ENCODE measurements at places on chromosomes 5 and 9. TPM values are rescaled to one million over a fixed set of nuclear protein-coding genes. Genes with fewer than 3 reads are reported as not detected.
A peak's percentile ranks its signal among the peaks of the same experiment; 100 is the strongest.

SLC9A3 gene
- total RNA-seq: 0.75 TPM

UNC5A gene
- 5.3 TPM for total RNA-seq

EXOSC3 gene
- 81.0 TPM for total RNA-seq

CYLC2 gene
- not detected for total RNA-seq

GARNL3 gene
- total RNA-seq: 8.8 TPM

GRCh38 chr5:76529464-76530344, 93.5 kb downstream of the F2RL2 start:
- H3K27me3 ChIP-seq: no peaks in the 10 kb centered on the region
- H3K36me3 ChIP-seq: peaks cover 4% of the 10 kb centered on the region
- peaks cover 14% of the 10 kb centered on the region for H3K4me1 ChIP-seq
- no peak for DNase-seq

- no peak overlapping the region for H3K27ac ChIP-seq
- H3K4me1 ChIP-seq: peaks cover 9% of the 10 kb centered on the region
- no peaks in the 10 kb centered on the region for H3K27me3 ChIP-seq
- no peaks in the 10 kb centered on the region for H3K36me3 ChIP-seq
- no peak for DNase-seq
Observed at GRCh38 chr9:37197158-37198038, 77.0 kb downstream of the ZCCHC7 start.

- no peak overlapping the region for H3K4me3 ChIP-seq
- H3K27ac ChIP-seq: no peak overlapping the region
- peak; percentile 9 for DNase-seq
- H3K4me1 ChIP-seq: no peaks in the 10 kb centered on the region
Observed at GRCh38 chr5:171714851-171715250, 70.8 kb upstream of the SMIM23 start.

- no peak for DNase-seq
- H3K36me3 ChIP-seq: no peaks in the 10 kb centered on the region
- no peaks in the 10 kb centered on the region for H3K4me1 ChIP-seq
Observed at GRCh38 chr5:53970475-53970874, 339.9 kb downstream of the ARL15 start.

DNA sequence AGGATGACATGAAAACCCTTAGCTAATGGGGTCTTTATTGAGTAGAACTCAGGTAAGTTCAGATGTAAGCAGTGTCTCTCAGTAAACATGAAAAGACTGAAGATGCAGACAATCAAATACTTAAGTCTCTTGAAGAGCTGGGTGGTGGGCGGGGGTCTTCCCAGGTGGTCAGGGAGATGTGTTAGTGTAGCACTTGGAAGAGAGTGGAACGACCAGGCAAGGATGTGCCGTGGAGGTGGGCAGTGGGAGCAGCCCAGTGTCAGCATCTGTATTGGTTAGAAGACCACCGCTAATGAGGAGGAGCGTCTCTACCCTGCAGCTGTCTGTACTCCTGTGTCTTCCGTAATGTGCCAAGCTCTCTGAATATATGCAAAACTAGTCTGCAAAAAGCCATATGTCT, 4.4 kb downstream of the S1PR3 start:
- DNase-seq: no peak
- no peaks in the 10 kb centered on the region for H3K4me1 ChIP-seq
- peaks cover 5% of the 10 kb centered on the region for H3K36me3 ChIP-seq
- H3K27ac ChIP-seq: no peak overlapping the region
- no peaks in the 10 kb centered on the region for H3K27me3 ChIP-seq
- H3K4me3 ChIP-seq: no peak overlapping the region

DNA sequence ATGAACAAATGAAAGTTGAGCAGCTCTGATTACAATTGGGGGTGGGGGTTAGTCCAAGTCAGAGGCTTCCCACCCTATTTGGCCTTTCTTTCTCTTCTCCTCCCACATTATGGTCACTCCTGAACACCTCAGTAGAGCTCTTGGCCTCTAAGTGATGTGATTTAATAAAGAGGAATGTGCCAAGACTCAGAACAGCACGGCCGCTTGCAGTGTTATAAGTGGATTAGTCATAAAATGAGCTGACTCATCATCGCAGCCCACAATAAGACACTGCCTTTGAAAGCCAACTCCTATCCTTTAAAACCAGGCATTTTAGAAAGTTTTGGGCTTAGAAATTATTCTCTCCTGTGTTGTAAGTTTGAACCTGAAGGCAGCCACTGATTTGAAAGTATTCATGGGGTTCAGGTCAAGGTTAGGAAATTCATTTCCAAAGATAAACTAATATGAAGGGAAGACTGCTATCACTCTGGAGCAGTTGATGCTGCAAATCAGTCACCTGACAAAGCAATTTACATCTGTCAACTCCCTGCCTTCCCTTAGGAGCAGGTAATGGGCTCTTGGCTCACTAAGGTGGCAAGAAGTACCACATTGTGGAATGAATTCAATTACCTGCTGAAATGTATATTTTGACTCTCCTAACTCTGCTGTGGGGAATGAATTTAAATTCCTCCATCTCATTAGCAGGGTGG, 283.6 kb upstream of the NMUR2 start:
- no peak overlapping the region for H3K4me3 ChIP-seq
- no peak overlapping the region for H3K27ac ChIP-seq
- H3K27me3 ChIP-seq: no peaks in the 10 kb centered on the region
- H3K36me3 ChIP-seq: peaks cover 12% of the 10 kb centered on the region

DNA sequence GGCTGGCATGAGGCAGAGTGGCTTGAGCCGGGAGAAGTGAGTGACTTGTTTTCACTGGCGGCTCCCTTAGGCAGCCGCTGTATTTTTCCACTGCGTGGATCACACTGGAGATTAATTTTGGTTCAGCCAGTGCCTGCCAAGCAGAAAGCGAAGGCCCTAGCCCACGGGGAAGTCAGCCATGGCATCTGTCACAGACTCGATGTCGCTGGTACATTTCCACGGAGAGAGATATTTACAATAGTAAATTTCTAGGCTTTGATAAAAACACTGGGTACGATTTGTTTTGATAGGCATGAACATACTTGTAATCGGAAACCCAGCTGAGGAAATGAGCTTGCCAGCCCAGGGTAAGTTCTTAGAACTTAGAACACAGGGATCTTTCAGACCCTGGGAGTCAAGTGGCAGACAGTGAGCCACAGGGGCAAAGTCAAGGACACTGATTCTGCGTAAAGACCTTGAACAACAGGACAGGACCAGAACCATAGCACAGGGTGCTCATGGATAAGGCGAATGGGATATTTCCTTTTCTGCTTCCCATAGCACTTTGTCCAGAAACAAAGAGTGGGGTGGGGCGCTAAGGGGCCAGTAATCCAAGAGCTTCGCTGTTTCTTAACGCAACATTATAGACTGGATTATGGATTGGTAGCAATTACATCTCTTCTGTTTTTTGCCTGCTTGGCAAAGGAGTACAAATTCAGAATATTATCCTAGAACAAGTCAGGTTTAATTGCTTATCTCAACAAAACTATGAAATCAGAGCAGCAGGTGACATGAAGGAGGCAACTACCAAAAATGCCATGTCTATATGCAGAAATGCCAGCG, 4.5 kb downstream of the DUSP1 start:
- peaks cover 25% of the 10 kb centered on the region for H3K36me3 ChIP-seq
- no peak overlapping the region for H3K27ac ChIP-seq
- DNase-seq: no peak
- H3K4me1 ChIP-seq: no peaks in the 10 kb centered on the region
- 0 out of 2 replicates have a peak overlapping the region, but pooled peaks have one; percentile 10 for H3K4me3 ChIP-seq
- H3K27me3 ChIP-seq: no peaks in the 10 kb centered on the region

- no peaks in the 10 kb centered on the region for H3K27me3 ChIP-seq
- H3K36me3 ChIP-seq: no peaks in the 10 kb centered on the region
- no peak overlapping the region for H3K27ac ChIP-seq
- peaks cover 6% of the 10 kb centered on the region for H3K4me1 ChIP-seq
Observed at GRCh38 chr9:108003526-108003925, 514.0 kb upstream of the KLF4 start.

GRCh38 chr5:176500511-176500910, 36.7 kb downstream of the RNF44 start:
- no peak overlapping the region for H3K27ac ChIP-seq
- DNase-seq: no peak
- H3K4me1 ChIP-seq: no peaks in the 10 kb centered on the region
- H3K36me3 ChIP-seq: peaks cover 32% of the 10 kb centered on the region
- H3K27me3 ChIP-seq: no peaks in the 10 kb centered on the region

- no peaks in the 10 kb centered on the region for H3K36me3 ChIP-seq
- H3K27me3 ChIP-seq: no peaks in the 10 kb centered on the region
- no peak for DNase-seq
- H3K4me3 ChIP-seq: peak overlapping the region; percentile 50
- peaks cover 19% of the 10 kb centered on the region for H3K4me1 ChIP-seq
Observed at GRCh38 chr9:34510497-34511468, 12.0 kb downstream of the ENHO start.
